ENCODE measurements at places on chromosomes 12 and 14. TPM values are rescaled to one million over a fixed set of nuclear protein-coding genes. Genes with fewer than 3 reads are reported as not detected.

The GMFB gene
- total RNA-seq: 97.2 TPM

The NGB gene
- total RNA-seq: not detected

The KRT83 gene
- total RNA-seq: 5.4 TPM

The IL25 gene
- not detected for total RNA-seq

The PIGH gene
- total RNA-seq: 18.8 TPM

The TEAD4 gene
- 43.1 TPM for total RNA-seq

The TOMM20L gene
- not detected for total RNA-seq

The OAS2 gene
- 0.22 TPM for total RNA-seq

The RIN3 gene
- 23.5 TPM for total RNA-seq

The B4GALNT1 gene
- total RNA-seq: 46.5 TPM

The GPR162 gene
- total RNA-seq: 0.41 TPM

The LHX5 gene
- total RNA-seq: not detected

The IAPP gene
- not detected for total RNA-seq

The HOXC11 gene
- 0.51 TPM for total RNA-seq
